Activated naive CD4-positive, alpha-beta T cell treated with anti-CD3 and anti-CD28 coated beads, Interleukin-2, amount 10 ng/mL, durations not matched to agents 5 hours and 36 hours (primary cell): ENCODE measurements at places on chromosomes 2 and 18. TPM values are rescaled to one million over a fixed set of nuclear protein-coding genes. Genes with fewer than 3 reads are reported as not detected.

The SMIM21 gene
- total RNA-seq, result not detected

The MYOM1 gene
- 2.4 TPM for total RNA-seq

The DPP4 gene
- 130 TPM for total RNA-seq

The TRIM43 gene
- total RNA-seq, result not detected

The TMEFF2 gene
- total RNA-seq, result not detected

The C1GALT1C1L gene
- not detected for total RNA-seq

The PTPN4 gene
- total RNA-seq, result 80.2 TPM

The PAX8 gene
- 1.9 TPM for total RNA-seq

The CYP27A1 gene
- 0.10 TPM for total RNA-seq

The CDCA7 gene
- 77.9 TPM for total RNA-seq

The FSIP2 gene
- 0.05 TPM for total RNA-seq

The C2orf80 gene
- not detected for total RNA-seq

The TUBA4B gene
- not detected for total RNA-seq

The SAG gene
- 0.10 TPM for total RNA-seq

The BMP10 gene
- not detected for total RNA-seq

The PPP3R1 gene
- total RNA-seq, result 71.8 TPM
